ENCODE measurements at places on chromosomes 7 and 10.

GRCh38 chr7:47635091-47636080 lies 53.5 kb upstream of the TNS3 start:
- no peak for DNase-seq

DNA sequence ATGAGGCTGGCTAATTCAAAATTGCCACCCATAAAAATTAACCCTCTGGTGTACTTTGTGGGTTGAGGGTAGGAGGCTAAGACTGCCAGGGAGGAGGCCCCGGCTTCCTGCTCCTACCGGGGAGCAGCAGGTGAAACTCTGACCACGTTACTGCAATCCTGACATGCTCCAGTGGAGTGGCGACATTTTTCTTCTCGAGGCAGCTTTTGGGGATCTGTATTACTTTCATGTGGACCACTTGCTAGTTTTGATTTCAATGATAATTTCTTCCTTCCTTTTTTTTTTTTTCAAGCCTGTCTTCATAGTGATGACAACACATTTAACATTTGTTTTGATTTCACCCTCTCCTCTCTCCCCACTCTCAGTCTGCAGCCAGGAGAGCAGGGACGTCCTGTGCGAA lies 14.6 kb downstream of the GATA3 start:
- DNase-seq: peak; percentile 32

DNA sequence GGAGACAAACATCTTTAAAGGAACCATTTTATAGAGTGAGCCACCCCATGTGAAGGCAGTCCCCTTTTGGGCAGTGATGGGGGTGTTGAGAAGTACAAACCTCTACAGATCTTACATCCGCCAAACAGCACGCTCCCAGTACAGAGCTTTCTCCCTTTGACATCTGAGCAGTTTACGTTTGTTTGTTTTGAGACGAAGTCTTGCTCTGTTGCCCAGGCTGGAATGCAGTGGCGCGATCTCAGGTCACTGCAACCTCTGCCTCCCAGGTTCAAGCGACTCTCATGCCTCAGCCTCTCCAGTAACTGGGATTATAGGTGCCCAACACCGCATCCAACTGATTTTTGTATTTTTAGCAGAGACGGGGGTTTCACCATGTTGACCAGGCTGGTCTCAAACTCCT lies 128.9 kb downstream of the CCDC3 start:
- no peak for DNase-seq

- DNase-seq: no peak
These were observed 158.9 kb upstream of the TNRC18 start for GRCh38 chr7:5582532-5582935.

DNA sequence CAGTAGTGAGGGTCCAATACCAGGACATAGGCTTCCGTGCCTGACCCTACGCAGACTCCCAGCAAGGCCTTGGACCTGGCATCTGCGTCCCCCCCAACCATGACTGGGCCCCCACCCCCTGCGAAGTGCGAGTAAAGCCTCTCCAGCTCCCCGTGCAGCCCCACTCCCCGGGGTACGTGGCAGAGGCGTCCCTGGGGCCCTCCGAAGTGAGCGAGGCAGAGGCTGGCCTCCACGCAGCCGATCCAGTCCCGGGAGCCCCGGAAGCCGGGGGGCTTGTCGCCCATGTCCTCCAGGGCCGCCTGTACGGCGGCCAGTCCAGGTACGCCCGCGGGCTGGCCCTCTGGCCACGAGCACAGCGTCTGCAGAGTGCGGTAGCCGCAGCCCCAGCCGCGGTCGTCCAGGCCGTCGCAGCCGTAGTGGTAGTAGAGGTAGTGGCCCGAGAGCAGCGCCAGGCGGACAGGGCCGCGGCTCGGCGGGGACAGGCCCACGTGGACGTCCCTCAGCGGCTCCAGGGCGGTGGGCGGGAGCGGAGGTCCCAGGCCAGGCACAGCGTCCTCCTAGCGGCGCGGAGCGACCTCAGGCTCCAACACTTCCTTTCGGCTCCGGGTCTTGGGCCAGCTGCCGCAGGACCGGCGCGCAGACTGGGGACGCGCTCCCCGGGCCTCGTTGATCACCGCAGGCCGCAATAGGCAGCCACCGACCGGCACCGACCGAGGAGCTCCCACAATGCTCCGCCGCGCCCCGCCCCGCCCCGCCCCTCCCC lies at the start of gene UFSP1:
UFSP1 (minus strand) TSS at position 728 of the 763 bp plus-strand sequence; CDS start at position 284, 444 bp downstream.
- DNase-seq: peak; percentile 25

GRCh38 chr10:11677480-11677879 lies 64.7 kb upstream of the ECHDC3 start:
- no peak for DNase-seq

- DNase-seq: no peak
These were observed 5.5 kb downstream of the CCL24 start for GRCh38 chr7:75808106-75808505.

GRCh38 chr7:142833174-142834048 lies 21.5 kb upstream of the EPHB6 start:
- no peak for DNase-seq

- DNase-seq: no peak
These were observed 68.8 kb downstream of the CSTF2T start for GRCh38 chr10:51630640-51631005.

- no peak for DNase-seq
These were observed 182.9 kb downstream of the MYOF start for GRCh38 chr10:93299195-93299594.

- no peak for DNase-seq
These were observed 175.1 kb downstream of the AVL9 start for GRCh38 chr7:32670110-32671025.

DNA sequence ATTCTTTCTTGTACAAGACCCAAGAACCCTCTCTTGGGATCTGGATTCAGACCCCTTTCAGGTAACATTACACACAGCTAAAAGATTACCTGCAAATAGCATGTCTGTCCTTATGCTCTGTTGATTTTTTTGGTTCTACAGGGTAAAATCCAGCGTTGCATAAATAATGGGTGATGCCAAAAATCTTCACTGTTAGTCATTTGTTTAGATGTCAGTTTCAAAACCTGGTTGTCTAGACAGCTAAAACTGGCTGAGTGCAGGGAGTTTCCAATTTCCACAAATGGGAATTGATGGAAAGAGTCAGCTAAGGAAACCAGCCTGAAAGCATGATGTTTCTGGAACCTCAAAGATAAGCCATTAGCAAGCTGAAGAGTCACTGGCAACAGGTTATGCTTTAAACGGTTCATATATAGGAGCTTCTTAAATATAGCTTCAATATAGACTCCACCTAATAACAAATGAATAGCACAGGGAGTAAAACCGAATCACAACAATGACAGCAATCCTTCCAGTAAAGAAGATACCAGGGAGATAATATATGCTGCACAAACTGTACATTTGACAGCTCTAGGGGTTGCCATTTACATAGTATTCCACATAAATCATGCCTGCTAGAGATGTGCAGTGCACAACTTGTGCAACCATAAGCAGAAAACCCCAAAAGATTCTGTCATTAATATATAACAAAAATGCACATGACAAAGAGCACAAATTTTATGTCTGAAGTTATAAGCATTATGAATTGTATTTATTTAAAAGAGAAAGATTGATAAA lies 20.4 kb downstream of the CCDC71L start:
- DNase-seq: no peak

- DNase-seq: no peak
These were observed 1328.0 kb downstream of the GATA3 start for GRCh38 chr10:9382533-9382866.

DNA sequence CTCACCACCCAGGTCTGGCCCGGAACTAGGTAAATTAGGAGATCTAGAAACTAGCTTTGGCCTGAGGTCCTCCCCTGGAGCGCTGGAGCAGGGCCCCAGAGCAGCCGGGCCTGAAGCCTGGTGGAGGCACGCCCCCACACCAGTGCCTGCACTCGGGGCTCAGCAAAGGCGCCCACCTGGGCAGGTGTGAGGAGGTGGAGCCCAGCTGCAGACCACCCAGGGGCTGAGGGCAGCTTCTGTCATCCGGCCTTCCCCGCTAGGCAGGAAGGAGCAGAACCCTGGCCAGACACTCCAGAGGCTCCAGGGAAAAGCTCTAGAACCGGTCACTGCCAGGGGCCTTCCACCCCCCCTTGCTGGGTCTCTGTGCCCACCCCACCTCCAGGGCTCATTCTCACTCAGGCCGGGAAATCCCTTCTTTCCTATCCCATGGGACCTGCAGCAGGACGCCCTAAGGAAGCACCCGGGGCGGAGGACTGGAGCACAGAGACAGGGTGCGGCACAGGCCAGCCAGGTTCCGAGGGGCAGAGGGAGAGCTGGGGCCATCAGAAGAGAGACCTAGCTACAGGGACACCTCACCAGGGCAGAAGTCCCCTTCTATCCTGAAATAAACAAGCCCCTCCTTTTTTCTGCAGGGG lies 161.2 kb downstream of the NRF1 start:
- no peak for DNase-seq

DNA sequence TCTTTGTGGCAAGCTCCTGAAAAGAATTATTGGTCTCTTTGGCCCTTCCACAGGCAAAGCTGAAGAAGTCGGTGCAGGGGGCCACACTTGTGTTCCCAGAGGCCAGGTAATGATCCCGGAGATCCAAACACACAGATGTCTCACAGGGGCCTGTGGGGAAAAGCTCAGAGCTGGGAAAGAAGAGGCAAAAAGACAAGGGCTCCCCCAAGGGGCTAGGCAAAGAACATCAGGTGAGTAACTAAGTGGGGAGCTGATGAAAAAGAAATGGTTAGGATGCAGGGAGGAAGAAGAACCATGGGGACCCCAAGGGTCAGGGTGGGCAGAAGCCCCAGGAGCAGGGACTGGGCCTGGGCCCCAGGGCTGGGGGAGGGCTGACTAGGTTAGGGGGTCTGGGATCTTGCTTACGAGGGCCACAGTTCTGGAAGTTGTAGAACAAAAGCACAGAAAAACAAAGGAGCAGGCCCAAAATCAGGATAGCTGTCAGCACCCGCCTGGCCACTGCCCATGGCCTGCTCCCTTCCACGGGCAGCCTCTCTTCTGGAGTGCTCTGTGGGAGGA lies 1.1 kb downstream of the KEL start:
- no peak for DNase-seq

Data from activated CD4-positive, alpha-beta T cell treated with anti-CD3 and anti-CD28 coated beads for 48 hours (primary cell).